Activated T-cell treated with anti-CD3 and anti-CD28 coated beads, Interleukin-2, amount 50 U/mL, for 48 hours (primary cell): ENCODE measurements at places on chromosomes 4 and X.

- DNase-seq: no peak
Observed at GRCh38 chrX:117834076-117834475, 282.5 kb downstream of the KLHL13 start.

GRCh38 chrX:24874604-24875247, 141.0 kb downstream of the ARX start:
- DNase-seq: no peak

DNA sequence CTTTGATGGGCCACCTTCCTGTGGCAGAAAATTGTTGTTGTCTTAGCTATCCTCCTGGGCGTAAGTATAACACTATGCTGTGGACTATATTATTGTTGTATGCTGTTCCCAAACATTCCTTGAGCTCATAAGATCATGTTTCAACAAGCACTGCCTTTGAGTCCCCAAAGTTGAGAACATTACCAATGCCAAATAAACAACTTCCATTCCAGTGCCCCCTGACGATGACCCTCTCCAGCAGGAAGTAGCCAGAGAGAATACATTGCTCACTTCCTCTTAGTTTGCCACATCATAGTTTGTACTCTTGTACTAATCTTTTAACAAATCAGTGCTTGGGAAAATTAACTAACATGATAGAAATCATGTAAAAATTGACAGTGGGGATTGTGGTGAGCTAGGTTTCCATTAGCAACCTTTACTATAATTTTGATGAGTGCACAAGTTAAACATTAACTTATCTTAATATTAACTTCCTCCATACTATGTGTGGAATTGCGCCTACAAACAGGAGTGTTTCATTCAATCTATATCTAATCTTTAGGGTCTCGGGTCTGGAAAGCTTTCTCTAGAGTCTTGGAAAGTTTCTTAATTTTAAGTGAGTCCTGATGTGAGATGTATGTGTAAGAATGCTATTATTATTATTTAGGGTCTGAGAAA, 20.3 kb upstream of the DHX15 start:
- DNase-seq: no peak

GRCh38 chr4:187171706-187172339, 448.2 kb upstream of the FAT1 start:
- no peak for DNase-seq
